Activated CD4-positive, alpha-beta T cell treated with anti-CD3 and anti-CD28 coated beads for 4 hours (primary cell): ENCODE measurements at places on chromosomes 11 and 22.
A peak's percentile ranks its signal among the peaks of the same experiment; 100 is the strongest.

GRCh38 chr11:75538150-75538942, 12.6 kb upstream of the GDPD5 start:
- no peak for DNase-seq

GRCh38 chr11:4375431-4376140, 7.4 kb upstream of the OR52B4 start:
- no peak for DNase-seq

DNA sequence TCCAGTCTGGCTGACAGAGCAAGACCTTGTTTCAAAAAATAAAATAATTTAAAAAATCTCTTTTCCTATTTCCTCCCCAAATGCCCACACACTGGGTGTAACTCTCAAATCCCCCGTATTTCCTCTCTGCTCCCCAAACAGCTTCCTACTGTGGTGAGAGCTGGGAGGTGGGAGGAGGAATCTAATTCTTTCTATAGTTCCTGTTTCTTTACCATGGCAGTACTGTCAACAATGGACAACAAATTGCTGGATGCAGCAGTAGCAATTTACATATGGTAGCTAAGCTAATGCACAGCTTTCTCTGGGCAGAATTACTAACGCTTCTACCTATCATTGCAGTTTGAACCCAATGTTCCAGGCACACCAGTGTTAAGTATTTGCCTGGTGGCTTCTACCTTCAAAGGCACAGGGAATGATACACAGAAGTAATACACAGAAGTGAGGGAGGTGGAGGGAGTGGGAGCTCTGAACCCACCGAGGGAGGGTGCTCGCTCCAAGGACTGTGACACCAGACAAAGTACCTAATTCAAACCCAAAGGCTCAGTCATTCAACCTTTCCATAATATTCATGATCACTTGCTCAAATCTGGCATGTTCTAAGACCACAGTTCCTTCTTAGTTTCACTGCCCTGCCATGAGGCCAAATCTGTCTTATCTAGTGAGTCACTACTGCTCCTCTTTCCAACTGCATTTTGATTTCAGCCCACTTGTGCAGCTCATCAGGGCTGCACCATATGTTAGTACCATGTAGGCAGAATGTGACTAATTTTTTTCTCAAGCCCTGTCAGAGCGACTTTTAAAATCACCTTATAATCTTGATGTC, 37.9 kb downstream of the CELF1 start:
- DNase-seq, result peak; percentile 33

DNA sequence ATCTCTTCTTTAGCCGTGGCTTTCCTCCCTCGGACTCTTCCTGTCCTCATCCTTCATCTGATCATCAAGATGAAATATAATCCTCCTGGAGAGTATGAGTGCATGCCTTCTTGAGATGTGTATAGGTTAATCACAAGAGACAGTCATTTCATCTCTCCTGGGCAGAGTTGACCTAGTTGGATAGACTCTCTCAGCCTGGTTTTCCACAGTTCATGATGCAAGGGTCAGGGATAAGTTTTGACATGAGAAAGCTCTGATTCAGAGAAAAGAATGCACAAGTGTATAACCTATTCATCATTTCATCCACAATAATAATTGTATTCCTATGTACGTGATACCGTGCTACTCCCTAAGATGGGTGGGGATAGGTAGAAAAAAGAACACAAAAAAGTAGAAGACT, 33.2 kb upstream of the CCDC90B start:
- DNase-seq, result no peak

DNA sequence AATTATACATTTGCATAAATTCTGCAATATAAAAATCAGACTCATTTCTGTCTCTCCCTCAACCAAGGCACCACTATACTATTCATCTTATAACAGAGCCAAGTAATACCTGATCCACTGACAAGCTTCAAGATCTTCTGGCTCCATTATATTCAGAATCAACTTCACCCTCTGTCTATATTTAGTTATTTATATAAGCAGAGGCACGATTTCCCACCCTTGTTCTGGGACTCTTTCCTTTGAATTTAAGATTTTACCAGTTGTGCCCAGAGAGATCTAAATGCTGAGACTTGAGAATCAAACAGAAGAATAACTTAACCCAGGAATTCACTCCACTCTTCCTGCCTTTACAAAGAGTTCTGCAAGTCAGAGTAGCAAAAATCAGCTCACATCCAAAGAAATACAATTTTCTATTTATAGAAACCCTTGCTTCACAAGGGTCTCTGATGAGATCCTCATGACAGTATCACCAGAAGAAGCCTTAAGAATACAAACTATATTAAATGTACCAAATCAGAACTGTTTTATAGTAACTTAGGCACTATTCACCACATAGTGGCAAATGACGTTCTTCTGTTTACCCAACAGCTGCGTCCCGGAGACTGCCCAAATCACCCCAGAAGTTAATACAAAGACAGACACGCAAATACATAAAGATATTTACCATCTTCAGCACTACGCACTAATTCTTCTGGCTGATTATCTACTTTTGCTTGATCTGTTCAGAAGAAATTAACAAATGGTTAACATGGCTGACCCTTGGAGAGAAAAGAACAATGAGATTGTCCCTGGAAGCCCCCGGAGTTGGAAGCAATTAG, 32.3 kb upstream of the CCDC89 start:
- no peak for DNase-seq

GRCh38 chr11:1908618-1909017, 10.9 kb upstream of the TNNT3 start:
- DNase-seq, result no peak

- no peak for DNase-seq
Measured at GRCh38 chr22:39718206-39718605, 147.7 kb downstream of the CACNA1I start.

- DNase-seq, result no peak
Measured at GRCh38 chr11:62439785-62440602, 21.2 kb downstream of the SCGB1A1 start.

GRCh38 chr11:129652835-129653234, 162.8 kb upstream of the TMEM45B start:
- DNase-seq, result no peak
